ENCODE measurements at places on chromosomes 11 and 22.
A peak's percentile ranks its signal among the peaks of the same experiment; 100 is the strongest.

DNA sequence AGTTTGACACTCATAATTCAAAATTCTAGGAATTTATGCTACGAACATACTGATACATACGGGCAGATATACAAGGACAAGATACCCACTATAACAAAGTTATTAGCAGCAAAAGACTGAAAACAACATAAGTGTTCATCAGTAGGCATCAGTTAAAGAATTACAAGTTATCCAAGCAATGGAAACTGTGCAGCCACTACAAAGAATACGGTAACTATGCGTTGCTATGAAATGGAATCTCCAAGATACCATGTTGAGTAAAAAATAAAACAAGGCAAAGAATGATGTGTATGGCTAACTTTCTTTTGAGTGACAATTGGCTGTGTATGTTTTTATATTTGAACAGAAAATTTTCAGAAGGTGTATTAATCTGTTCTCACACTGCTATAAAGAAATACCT, 151.7 kb downstream of the ADAMTS15 start:
- DNase-seq, result no peak

GRCh38 chr11:19984048-19984742, 176.1 kb downstream of the DBX1 start:
- DNase-seq, result peak; percentile 15

GRCh38 chr11:11979488-11980117, 28.8 kb downstream of the DKK3 start:
- no peak for DNase-seq

- DNase-seq, result no peak
Measured at GRCh38 chr11:92766698-92767097, 202.8 kb upstream of the MTNR1B start.

DNA sequence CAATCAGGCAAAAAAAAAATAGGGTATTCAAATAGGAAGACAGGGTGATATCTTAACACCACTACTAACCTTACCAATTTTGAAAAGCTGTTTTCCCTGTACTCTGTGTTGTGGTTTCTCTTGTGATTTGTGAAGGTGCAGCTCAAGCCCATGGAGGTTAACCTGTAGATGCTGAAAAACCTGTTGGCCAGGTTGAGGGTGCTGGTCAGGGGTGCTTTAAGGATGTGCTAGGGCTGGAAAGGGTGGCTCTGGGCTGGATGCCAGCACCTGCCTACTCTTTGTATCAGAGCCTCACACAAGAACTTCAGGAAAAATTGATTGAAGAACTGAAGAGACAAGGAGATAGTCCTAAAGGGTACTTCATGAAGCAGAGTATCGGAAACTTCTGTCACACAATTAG, 18.3 kb upstream of the OR5M8 start:
- DNase-seq, result no peak

- DNase-seq, result no peak
Measured at GRCh38 chr22:20503816-20504215, 3.6 kb upstream of the MED15 start.

DNA sequence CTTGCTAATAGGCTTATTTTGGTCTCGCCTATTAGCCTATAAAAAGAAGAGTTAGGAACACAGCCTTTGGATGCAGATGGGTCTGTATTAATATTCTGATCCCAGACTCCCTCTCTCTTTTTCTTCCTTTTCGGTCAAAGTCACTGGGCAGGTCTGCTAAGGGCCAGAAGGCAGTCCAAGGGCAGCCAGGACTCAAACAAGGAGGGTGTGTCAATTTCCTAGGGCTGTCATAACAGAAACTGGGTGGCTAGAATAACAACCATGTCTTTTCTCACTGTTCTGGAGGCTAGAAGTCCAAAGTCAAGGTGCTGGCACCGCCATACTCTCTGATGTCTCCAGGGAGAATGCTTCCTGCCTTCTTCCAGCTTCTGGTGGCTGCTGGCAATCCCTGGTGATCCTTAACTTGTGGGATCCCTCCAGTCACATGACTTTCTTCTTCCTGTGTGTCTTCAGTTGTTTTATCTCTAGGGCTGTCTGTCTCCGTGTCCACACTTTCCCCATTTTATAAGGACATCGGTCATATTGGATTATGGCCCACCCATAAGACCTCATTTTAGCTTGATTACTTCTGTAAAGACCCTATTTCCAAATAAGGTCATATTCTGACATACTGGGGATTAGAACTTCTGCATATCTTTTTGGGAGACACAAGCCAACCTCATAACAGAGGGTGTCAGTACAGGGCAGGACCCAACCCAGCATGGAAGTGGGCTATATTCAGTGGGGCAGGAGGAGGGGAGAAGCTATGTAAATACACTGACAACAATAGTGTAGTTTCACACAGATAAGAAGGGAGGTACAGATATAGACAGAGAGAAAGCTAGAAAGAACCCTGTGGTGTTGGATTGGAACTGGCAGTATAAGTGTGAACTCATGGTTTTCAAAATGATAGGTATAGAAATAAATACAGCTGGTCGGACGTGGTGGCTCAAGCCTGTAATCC, 5.9 kb upstream of the CSF2RB start:
- no peak for DNase-seq

GRCh38 chr22:25510876-25511275, 53.6 kb upstream of the GRK3 start:
- DNase-seq, result no peak

GRCh38 chr11:77104727-77105126, 2.1 kb downstream of the OMP start:
- no peak for DNase-seq

DNA sequence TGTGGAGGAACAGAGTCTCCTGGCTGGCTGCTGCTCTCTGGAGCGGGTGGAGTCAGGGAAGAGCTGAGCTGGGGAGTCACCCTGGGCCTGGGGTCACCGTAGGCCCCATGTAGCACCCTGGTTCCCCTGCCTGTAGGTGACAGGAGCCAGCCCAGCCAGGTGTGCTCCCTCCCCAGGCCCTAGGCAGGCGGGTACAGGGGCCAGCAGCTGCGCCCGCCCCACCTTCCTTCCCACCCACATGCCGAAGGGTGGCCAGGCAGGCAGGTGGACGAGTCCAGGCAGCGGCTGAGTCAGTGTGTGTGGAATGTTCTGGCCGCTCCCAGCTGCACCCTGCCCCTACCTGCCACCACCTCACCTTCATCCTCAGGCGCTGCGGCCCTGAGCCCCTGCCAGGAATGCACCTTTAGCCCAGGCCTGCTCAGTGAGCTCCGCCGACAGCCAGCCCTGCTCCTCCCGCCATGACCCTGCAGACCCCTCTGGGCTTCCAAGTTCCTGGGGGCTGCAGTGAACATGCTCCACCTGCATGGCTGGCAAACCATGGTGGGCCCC, 654 bp upstream of the SYT8 start:
- no peak for DNase-seq

GRCh38 chr11:21811572-21811971, 381.3 kb upstream of the ANO5 start:
- DNase-seq, result no peak

GRCh38 chr11:119065369-119065768, 2.2 kb upstream of the VPS11 start:
- DNase-seq, result no peak

DNA sequence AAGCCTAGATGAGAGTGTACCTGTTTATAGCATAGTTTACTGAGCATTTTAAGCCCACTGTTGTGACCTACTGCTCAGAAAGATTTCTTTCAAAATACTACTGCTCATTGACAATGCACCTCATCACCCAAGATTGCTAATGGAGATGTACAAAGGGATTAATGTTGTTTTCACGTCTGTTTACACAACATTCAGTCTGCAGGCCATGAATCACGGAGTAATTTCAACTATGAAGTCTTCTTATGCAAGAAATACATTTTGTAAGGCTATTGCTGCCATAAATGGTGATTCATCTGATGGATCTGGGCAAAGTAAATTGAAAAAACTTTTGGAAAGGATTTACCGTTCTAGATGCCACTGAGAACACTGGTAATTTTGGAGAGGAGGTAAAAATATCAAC, 112.9 kb downstream of the KIF18A start:
- no peak for DNase-seq

- DNase-seq, result no peak
Measured at GRCh38 chr11:44680982-44681597, 45.7 kb upstream of the TSPAN18 start.
